ENCODE measurements at places on chromosomes 12 and 14. TPM values are rescaled to one million over a fixed set of nuclear protein-coding genes. Genes with fewer than 3 reads are reported as not detected.

PPP1R3E gene
- total RNA-seq, result 2.6 TPM

RAB35 gene
- 42.0 TPM for total RNA-seq

CCDC184 gene
- total RNA-seq, result 0.05 TPM

HOXC6 gene
- 0.05 TPM for total RNA-seq

WNK1 gene
- total RNA-seq, result 190 TPM

FOXM1 gene
- 32.9 TPM for total RNA-seq

KRT6C gene
- total RNA-seq, result not detected

RNASE4 gene
- total RNA-seq, result 11.4 TPM

MFAP5 gene
- total RNA-seq, result 0.85 TPM

TMEM120B gene
- 4.9 TPM for total RNA-seq

Measured in dermis blood vessel endothelial cell (primary cell).